ENCODE measurements at places on chromosomes 13 and 19.

DNA sequence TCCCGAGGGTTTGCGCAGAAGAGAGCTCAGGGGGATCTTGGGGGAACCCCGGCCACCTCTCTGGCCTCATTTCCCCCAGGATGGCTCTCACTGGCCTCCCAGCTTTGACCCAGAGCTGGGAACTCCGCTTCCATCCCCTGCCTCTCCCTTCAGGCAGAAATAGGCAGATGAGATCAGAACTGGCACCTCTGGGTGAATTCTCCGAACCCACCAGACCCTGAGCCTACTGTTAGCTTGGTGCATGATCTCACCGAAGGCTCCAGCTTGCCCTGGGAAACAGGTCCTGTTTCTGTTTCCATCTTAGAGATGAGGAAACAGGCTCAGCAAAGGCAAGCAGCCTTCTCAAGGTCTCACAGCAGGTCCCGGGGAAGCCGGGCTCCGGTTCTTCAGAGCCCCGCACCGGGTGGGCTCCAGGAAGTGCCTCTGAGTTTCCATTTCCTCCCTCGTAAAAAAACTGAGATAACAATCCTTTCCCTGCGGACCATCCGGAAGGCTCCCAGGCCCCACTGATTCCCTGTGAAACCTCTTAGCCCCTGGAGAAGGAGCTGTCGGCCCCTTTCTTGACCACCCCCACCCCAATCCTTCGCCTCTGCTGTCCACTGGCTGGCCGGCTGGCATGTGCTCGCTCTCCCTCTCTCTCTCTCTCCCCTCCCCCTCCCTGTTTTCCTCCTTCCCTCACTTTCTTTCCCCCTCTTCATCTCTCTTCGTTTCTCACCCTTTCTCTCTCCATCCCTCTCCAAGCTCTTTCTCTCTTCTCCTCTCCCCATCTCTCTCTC, 2.1 kb downstream of the NECTIN2 start:
- DNase-seq = no peak

GRCh38 chr19:10826846-10827245, 9.2 kb downstream of the TMED1 start:
- DNase-seq = no peak

- no peak for DNase-seq
These were observed 21.6 kb downstream of the ARL11 start for GRCh38 chr13:49649963-49650312.

GRCh38 chr19:11046605-11047354, 42.5 kb upstream of the LDLR start:
- DNase-seq = no peak

DNA sequence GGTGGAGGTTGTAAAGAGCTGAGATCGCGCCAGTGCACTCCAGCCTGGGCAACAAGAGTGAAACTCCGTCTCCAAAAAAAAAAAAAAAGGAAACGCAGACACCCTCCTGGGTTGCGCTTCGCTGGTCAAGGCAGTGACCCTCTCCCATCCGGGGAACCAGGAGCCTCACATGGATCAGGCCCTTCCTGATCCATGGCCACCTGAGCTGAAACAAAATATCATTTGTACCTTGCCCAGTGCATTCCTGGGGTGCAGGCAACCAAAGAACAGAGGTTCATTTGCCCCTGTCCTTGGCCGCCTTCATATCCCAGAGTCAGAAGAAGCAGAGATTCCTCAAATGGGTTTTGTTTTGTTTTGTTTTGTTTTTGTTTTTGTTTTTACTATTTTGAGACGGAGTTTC, 8.0 kb upstream of the LSM4 start:
- DNase-seq = no peak
